ENCODE measurements at places on chromosomes 5 and 9.

DNA sequence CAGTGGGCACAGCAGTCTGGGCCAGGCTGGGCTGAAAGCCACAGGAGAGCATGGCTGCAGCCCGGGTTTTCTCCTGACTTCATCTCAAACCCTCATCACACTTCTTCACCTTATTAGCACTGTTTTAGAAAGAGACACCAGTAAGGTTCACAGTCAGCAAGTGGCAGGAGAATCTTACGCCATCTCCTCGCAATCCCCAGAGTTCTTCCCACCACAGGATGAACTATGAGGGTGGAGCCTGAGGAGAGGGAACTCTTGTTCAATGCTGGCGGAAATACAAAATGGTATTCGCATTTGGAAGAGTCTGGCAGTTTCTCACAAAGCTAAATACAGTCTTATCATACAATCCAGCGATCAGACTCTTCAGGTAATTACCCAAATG lies 14.7 kb downstream of the BICD2 start:
- DNase-seq, result no peak

- no peak for DNase-seq
Measured at GRCh38 chr5:124860291-124860655, 113.8 kb upstream of the ZNF608 start.

DNA sequence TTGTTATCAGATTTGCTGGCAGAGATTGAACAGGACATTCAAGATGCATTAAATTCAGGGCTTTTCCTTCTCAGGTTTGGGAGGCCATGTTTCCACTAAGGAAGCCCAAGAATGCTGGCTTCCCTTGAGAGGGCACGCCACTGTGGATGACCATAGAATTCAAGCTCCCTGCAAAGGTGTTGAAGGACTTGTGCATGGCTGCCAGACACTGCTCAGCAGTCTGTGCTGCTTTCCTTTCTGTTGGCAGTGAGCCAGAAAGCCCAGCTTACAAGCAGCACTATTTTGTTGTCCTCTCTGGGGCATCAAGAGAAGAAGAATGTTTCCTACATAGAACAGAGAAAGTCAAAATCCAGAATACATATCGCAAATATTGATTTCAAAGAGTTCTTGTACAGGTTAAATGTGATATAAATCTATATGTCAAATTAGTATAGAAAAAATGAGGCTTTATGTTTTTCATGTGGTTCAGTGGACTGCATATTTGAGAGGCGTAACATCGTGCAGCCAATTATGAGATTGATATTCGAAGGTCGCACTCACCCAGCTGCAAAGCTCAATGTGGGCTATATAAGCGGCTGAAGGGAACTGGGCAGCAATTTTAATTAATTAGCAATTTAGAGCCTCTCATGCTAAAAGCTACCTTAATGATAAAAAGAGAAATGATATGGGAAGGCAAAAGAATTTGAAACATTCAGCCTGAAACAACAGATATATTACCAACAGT lies 103.1 kb upstream of the ISL1 start:
- no peak for DNase-seq

DNA sequence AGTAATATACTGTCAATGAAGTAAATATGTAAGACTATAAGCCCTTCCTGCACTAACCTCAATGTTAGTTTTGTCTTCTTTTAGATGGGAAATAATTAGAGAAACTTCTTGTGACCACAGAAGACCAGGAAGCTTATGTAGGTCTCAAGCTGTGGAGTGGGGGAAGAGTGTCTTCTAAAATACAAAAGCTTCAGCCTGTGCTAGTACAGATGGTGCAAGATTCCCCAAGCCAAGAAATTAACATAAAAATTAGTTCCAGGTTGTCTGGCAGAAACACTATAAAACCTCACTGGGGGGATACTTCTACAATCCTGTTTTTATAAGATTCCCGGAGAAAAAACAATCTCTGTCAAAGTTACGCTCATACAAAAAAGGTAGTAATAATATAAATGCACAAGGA lies 103.6 kb downstream of the FNBP1 start:
- DNase-seq, result no peak

- DNase-seq, result no peak
Measured at GRCh38 chr9:133693703-133694529, 44.2 kb downstream of the SARDH start.

GRCh38 chr5:113245427-113246225 lies 189.2 kb downstream of the TSSK1B start:
- no peak for DNase-seq

- DNase-seq, result no peak
Measured at GRCh38 chr9:97425973-97426336, 14.1 kb downstream of the TDRD7 start.

DNA sequence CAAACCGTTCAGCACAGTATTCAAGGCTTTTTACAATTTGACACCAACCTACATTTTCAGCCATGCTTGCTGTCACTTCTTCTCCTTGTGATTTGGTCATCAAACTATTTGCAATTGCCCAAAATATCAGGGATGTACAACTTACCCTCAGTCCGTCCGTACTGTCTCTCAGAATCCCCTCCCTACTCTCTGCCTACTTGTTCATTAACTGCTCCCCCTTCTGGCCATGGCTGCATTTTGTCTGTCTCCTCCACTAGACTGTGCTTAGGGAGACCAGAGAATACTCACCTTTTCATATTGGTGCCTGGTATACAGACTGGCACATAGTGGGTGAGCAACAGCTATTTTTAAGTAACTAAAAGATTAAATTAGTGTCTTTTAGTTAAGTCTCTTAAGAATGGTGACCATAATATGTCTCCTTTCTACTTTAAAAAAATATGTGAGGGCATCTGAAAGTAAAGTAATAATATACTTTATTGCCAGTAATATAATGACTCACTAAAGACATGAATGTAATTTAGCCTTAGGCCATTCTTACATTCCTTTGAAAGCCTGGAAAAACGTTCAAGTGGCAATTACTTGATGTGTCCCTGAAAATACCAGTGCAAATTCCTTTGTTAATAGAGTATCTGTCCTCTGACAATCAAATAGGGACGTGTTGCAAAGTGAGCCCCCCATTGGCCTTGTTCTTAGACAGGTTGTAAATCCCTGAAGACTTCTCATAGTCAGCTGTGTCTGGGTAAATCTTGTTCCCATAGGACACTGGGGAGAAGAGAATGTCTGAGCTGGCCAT lies 27.8 kb downstream of the PRLR start:
- DNase-seq, result peak; percentile 37
